ENCODE measurements at places on chromosomes 7 and 10. TPM values are rescaled to one million over a fixed set of nuclear protein-coding genes. Genes with fewer than 3 reads are reported as not detected.

Gene ARMH3
- 31.3 TPM for total RNA-seq

Gene AOAH
- total RNA-seq: 22.2 TPM

Gene ANKRD61
- not detected for total RNA-seq

Gene SPACDR
- total RNA-seq: 0.54 TPM

Gene PRRT4
- total RNA-seq: not detected

Gene LRRD1
- total RNA-seq: not detected

Gene PON1
- total RNA-seq: not detected

Gene DLX5
- not detected for total RNA-seq

Gene FAM107B
- 71.5 TPM for total RNA-seq

Gene TEX47
- total RNA-seq: not detected

- DNase-seq: no peak
- H3K36me3 ChIP-seq: no peaks in the 10 kb centered on the region
- H3K27ac ChIP-seq: no peak overlapping the region
- no peaks in the 10 kb centered on the region for H3K27me3 ChIP-seq
- H3K4me1 ChIP-seq: no peaks in the 10 kb centered on the region
These were observed 13.4 kb downstream of the EGFR start for GRCh38 chr7:55032069-55032699.

GRCh38 chr10:44312401-44312800 is 72.5 kb downstream of the CXCL12 start:
- peaks cover 6% of the 10 kb centered on the region for H3K4me1 ChIP-seq
- DNase-seq: no peak
- no peaks in the 10 kb centered on the region for H3K36me3 ChIP-seq
- no peaks in the 10 kb centered on the region for H3K27me3 ChIP-seq

- H3K27ac ChIP-seq: no peak overlapping the region
- no peak overlapping the region for H3K4me3 ChIP-seq
- H3K4me1 ChIP-seq: no peaks in the 10 kb centered on the region
- DNase-seq: no peak
These were observed 48.7 kb upstream of the ZMIZ1 start for GRCh38 chr10:79020015-79020491.

GRCh38 chr10:123665491-123666286 is 466 bp upstream of the GPR26 start:
- no peaks in the 10 kb centered on the region for H3K4me1 ChIP-seq
- no peak for DNase-seq
- peaks cover 17% of the 10 kb centered on the region for H3K27me3 ChIP-seq
- H3K27ac ChIP-seq: no peak overlapping the region

DNA sequence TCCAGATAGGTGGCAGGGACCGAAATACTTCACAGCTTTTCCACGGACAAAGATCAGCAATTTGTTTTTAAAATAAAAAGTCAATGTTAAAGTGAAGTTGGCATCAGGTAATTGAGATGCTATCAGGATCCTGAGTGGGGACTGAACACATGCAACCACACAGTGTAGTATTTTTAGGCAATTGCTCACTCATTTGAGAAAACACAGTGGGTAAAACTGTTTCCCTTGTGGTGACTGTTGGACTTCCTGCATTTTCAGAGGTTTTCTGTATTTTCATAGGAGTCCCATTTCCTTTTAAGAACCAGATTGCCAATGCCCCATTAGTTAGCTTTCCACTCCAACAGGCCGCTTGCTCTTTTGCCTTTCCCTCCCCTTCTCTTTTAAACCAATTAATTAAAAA is 159.5 kb upstream of the ZNF32 start:
- H3K27ac ChIP-seq: no peak overlapping the region
- no peaks in the 10 kb centered on the region for H3K27me3 ChIP-seq
- no peak overlapping the region for H3K4me3 ChIP-seq
- no peaks in the 10 kb centered on the region for H3K36me3 ChIP-seq
- no peak for DNase-seq

GRCh38 chr7:47507522-47507921 is 74.4 kb downstream of the TNS3 start:
- H3K4me3 ChIP-seq: no peak overlapping the region
- no peak for DNase-seq
- peaks cover 4% of the 10 kb centered on the region for H3K4me1 ChIP-seq
- no peak overlapping the region for H3K27ac ChIP-seq

DNA sequence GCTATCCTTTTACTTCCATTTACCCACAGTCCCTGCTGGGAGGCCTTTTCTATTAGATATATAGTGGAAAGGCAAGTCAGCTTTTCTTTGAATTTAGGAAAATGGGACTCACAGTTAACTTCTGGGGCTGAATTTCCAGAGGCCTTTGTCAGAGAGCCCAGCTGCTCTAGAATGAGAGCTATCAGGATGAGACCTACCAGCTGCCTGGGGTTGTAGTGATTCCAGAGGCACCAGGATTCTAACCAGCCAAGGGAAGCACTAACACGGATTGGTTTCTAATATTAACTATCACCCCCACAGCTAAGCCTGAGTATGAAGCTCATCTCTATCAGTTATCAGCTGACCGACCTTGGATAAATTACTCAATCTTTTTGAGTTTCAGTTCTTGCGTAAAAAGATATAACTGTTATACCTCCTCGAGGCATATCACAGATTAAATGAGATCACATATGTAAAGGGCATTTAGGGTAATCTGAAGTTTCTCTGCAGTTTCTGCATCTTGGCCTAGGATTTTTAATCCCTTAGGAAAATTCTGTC is 56.6 kb upstream of the CALD1 start:
- no peak for DNase-seq
- no peaks in the 10 kb centered on the region for H3K4me1 ChIP-seq

GRCh38 chr7:155962968-155963300 is 150.7 kb upstream of the SHH start:
- no peaks in the 10 kb centered on the region for H3K4me1 ChIP-seq
- no peak overlapping the region for H3K4me3 ChIP-seq

DNA sequence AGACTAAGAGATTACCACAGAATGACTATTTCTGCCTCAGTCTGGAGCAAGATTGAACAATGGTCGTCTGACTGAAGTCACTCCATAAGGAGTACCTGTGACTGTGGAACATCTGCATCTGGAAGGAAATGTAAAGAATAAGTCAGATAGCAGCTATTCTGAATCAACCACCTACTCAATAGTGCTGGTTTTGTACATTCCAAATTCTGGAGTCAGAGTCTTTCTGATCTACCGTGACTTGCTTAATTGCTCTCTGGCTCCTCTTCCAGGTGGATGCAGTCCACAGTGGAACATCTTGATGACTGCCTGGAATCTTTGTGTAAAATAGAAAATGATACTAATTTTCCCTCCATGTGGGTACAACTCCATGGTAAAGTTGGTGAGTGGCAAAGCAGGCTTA is 156.3 kb upstream of the SEMA3C start:
- H3K4me3 ChIP-seq: no peak overlapping the region
- DNase-seq: no peak
- no peak overlapping the region for H3K27ac ChIP-seq
- H3K36me3 ChIP-seq: no peaks in the 10 kb centered on the region

GRCh38 chr10:76871697-76872295 is 765.8 kb downstream of the KCNMA1 start:
- H3K4me3 ChIP-seq: no peak overlapping the region
- DNase-seq: no peak
- no peaks in the 10 kb centered on the region for H3K4me1 ChIP-seq
- no peaks in the 10 kb centered on the region for H3K36me3 ChIP-seq

DNA sequence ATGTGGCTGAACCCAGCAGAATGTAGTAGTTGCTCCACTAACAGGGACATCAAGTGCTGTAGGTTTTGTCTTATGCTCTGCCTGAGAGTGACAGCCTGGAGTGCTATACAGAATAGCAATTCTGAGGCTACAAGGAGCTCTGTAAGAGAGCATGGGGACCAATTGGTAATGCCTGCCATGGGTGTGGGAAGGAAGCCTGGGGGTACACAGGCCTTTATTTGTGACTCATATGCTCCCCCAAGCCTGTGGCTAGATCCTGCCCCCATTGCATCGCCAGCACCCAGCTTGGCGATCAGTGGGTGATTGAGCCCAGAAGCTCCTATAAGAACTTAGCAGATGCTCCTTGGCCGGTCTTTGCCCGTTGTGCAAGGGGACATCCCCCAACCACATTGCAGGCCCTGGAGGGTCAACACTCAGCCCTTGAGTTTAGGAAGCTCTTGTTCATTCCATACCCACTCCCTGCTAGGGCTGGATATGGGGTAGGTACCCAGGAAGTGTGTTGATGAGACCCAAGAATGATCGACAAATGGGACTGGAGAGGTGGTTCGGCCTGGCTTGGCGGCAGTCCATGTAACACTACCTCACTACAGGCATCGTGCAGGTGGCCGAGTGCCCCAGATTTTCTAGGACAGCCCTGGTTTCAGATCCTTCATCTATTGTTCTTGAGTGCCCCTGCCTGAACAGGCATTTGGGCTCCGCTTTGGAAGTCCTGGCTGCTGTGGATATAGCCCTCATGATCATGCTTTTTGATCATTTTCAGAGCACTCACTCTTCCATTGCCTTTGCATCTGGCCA is 37.7 kb downstream of the ZMIZ1 start:
- no peak overlapping the region for H3K4me3 ChIP-seq
- H3K36me3 ChIP-seq: no peaks in the 10 kb centered on the region
- H3K27ac ChIP-seq: no peak overlapping the region
- H3K4me1 ChIP-seq: peaks cover 17% of the 10 kb centered on the region
- no peaks in the 10 kb centered on the region for H3K27me3 ChIP-seq
- DNase-seq: no peak

DNA sequence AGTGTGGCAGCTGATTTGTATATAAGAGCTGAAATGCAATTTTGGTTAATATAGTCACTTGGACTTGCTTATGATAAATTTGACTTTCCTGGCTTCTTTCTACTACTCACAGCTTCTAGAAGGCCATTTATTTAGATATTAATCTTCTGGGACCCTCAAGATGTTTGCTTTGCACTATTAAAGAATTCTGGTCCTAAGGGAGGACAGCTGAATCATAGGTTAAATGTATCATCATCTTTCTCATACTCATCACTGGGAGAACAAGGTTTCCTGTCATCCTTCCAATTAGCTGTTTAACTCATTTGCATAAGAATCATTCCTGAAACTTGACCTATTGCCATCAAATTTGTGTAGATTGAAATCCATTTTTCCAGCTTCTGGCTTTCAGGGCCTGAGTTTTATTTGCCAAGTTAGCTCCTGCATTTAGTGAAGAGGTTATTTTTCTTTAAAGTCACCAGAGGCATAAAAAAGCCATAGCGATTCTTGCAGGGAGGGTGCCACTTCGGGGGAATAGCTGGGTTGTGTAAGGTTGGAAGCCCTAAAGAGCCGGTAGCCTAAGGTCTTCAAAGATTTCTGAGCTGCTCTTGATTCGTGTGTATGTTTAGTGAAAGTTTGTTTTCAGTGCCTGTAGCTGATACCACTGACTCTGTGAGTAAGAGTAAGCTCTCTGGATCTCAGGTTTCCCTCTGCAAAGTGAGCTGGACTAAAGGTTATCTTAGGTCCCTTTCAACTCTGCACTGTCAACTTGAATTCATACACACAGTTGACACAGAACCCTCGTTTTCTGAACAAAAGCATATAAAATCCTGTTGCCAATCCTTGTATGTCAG is 4.3 kb downstream of the MAP3K8 start:
- peak overlapping the region; percentile 25 for H3K27ac ChIP-seq
- peaks cover 6% of the 10 kb centered on the region for H3K36me3 ChIP-seq

DNA sequence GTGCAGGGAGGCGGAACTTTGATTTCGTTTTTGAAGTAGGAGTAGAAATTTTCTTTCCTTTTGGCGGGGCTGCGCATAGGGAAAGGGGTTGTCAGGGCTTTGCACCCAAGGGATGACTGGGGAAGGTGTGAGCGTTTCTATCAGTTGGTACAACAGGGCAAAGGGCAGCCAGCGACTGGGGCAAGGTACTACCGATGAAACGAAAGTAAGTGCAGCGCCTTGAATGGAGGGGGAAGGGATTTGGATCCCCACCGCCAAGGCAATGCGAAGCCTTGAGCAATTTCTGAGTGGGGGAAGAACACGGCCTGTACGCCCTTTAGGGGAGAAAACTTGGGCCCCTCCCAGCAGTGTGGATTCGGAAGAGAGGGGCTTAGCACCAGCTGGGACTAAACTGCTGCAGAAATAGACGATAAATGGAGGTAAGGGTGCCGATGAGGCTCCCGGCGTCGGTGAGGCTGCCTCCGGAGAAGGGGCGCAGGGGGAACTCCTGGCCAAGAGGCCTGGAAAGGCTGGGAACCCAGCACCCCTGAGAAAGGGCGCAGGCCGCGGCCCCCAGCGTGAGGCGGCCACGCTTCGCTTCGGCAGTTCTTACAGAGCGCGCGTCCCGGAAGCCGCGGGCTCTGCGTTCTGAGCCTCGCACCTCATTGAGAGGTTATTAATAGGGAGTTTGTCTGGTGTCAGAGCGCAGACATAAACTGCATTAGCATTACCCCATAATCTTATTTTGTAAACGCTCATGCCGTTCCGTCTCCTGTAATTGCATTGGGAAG is 10.0 kb upstream of the TLX1 start:
- peaks cover 14% of the 10 kb centered on the region for H3K4me1 ChIP-seq
- H3K4me3 ChIP-seq: peak overlapping the region; percentile 54
- peak; percentile 71 for DNase-seq
- H3K27ac ChIP-seq: no peak overlapping the region

DNA sequence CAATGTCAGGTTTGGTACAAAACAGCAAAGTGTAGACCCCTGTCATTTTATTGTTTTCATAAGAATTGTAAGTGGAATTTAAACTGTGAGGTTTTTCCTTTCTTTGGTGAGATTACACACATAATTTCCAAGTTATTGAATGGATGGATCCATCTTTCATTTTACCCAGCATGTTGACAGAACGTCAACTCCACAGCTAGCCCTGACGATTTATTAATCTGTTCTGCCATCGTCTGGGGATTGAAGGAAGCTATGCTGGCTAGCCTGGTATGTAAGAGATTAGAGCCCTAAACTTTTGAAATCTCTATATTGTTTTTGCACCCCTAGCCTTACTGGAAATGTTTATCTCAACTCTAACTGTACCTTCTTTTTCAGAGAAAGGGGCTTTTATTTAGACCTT is 8.6 kb downstream of the WNT16 start:
- no peak overlapping the region for H3K27ac ChIP-seq
- DNase-seq: no peak
- H3K4me3 ChIP-seq: no peak overlapping the region
- no peaks in the 10 kb centered on the region for H3K36me3 ChIP-seq

GRCh38 chr7:84548366-84549365 is 354.1 kb upstream of the SEMA3A start:
- H3K4me3 ChIP-seq: no peak overlapping the region
- H3K27me3 ChIP-seq: no peaks in the 10 kb centered on the region
- no peak for DNase-seq
- no peaks in the 10 kb centered on the region for H3K4me1 ChIP-seq

- no peak for DNase-seq
- H3K36me3 ChIP-seq: no peaks in the 10 kb centered on the region
- no peaks in the 10 kb centered on the region for H3K4me1 ChIP-seq
These were observed 240.2 kb downstream of the MAD1L1 start for GRCh38 chr7:1992554-1992953.
